ENCODE measurements at places on chromosomes 2 and 18.

DNA sequence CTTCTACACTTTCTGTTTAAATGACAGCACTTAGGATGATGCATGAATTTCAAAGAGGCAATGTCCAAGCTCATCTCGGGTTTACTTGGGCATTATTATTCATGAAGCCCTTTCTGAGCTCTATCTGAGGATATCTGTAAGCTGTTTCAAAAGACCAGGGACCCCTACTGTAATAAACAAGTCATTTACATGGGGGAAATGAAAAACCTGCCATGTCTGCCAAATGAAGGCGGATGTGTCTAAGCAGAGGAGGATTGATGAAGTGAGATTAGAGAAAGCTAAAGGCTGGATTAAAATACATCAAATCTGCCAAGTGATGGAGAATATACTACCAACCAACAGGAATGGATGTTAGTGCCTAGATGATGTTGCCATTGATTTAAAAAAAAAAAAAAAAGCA is 64.5 kb downstream of the SUCLG1 start:
- no peak for DNase-seq

DNA sequence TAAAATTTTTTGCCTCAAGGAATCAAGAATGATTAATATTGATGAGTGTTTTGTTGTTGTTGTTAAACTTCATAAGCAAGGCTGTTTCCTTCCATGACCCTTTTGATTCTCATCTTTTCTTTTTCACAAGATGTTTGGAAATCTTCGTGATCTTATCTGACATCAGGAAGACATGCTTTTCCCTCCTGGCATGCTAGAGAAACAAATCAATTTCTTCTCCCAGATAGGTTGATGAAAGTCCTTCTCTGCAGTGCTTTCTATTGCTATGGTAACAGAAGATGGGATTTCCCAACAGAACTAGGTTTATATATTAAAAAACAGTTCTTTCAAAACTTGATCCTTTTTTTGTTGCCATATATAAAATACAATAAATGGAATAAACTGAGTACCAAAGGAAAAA is 85.2 kb downstream of the EML6 start:
- no peak for DNase-seq

GRCh38 chr2:7552825-7553570 is 635.8 kb downstream of the RNF144A start:
- no peak for DNase-seq

GRCh38 chr2:219285894-219286425 is 6.8 kb downstream of the DNAJB2 start:
- no peak for DNase-seq

GRCh38 chr18:56067214-56067894 is 479.4 kb upstream of the TCF4 start:
- peak; percentile 8 for DNase-seq

All from NCI-H446 (cell line).